ENCODE measurements at places on chromosomes 13 and 19. TPM values are rescaled to one million over a fixed set of nuclear protein-coding genes. Genes with fewer than 3 reads are reported as not detected.
A peak's percentile ranks its signal among the peaks of the same experiment; 100 is the strongest.

Gene ZIM2
- not detected for total RNA-seq

Gene NAPSA
- total RNA-seq: 0.12 TPM

Gene LRRC63
- total RNA-seq: not detected

Gene ZNF135
- total RNA-seq: 1.8 TPM

GRCh38 chr13:42575938-42576337 is 2.0 kb downstream of the TNFSF11 start:
- DNase-seq: no peak

DNA sequence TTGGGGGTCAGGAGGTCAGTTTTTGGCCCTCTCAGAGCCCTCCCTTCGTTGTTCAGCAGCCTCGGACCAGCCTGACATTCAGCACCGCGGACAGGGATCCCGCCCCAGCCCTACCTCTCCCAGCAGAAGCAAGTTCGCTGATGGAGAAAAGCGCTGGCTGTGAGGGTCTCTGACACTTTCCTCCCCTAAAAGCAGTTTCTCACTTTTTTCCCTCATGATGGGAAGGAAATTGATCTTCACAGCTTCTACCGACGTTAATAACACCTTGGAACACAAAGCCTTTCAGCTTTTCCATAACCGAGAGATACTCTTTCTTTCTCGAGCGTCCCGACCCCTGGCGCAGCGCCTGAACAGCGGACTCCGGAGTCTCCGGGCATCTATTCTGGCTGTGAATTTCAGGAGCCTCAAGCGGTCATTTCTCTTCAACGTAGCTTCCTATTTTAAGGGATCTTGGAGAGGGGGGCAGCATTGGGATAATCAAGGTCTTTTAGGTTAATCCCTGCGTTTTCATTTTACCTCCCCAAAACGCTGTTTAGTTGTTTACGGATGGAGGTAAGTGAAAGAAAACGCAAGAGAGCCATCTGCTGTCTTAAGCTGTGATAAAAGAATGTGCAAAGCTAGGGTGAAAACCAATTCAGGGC is 467.2 kb downstream of the ITGBL1 start:
- DNase-seq: peak; percentile 17

- no peak for DNase-seq
Observed at GRCh38 chr13:97660594-97661260, 226.8 kb downstream of the RAP2A start.

DNA sequence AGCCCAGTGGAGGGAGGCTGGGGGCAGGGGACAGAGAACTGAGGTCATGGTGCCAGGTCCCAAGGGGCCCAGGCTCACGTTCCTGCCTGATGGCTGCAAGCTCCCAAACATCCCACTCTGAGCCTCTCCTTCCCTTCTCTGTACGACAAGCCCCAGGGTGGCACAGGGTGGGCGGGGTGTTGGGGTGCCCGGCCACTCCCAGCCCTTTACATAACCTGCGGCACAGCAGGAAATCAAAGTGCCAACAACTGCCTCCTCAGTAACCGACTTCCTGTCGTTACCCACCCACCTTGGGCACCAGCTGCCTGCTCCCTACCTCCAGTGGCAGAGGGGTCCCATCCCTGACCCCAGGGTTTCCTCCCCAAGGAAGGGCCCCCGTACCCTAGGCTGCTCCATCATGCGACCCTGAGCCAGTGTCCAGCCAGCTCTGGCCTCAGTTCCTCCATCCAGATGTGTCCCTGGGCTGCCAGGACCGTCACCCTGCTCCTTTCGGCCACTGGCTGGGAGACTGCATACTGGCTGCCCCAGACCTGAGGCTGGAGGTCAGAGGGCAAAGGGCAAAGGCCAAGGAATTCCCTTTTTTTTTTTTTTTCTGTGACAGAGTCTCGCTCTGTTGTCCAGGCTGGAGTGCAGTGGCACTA is 27.7 kb upstream of the NFIC start:
- DNase-seq: no peak

- peak; percentile 48 for DNase-seq
Observed at GRCh38 chr19:30227661-30228112, 144.5 kb upstream of the ZNF536 start.

DNA sequence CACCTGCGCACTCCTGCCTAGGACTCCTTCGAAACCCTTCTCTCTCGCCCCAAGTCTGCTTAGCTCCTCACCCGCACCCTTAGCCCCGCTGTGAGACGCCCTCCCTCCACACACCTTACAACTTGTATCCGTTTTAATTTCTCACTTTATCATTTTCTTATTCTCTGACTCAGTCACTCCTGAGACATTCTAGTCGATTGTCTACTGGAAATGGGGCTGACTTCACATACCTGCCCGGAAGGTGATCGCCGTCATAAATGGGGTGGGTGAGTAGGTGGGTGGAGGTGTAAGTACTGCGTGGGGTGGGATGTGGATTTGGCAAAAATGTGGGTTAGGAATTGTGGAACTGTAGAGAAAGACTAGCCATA is 714 bp downstream of the NDFIP2 start:
- peak; percentile 26 for DNase-seq

GRCh38 chr13:30971575-30971974 is 39.1 kb downstream of the TEX26 start:
- DNase-seq: peak; percentile 24

DNA sequence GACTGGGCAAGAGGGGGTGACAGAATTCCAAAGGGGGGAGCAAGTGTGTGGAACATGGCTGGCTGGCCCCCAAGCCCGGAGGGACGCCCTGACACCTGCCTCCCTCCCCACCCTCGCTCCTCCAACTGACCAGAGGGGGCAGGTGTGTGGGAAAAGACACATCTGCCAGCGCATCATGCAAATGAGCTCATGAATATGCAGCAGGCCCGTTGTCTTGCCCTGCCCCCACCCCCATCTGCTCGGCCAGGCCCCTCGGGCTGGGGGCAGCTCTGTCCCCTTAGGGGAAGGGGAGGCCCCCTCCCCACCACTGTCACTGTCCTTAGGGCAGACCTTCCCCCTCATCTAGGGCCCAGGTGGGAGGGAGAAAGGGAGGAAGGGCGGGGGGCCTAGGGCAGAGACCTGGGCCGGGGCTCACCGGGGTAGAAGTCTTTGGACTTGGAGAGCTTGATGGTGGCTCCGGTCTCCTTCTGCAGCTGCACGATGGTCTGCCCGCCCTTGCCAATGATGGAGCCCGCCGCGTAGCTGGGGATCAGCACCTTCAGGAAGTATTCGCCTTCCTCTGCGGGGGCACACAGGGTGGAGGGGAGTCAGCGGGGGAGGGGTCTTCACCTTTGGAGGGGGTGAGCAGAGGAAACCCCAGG is 12.9 kb downstream of the NOVA2 start:
- DNase-seq: no peak

DNA sequence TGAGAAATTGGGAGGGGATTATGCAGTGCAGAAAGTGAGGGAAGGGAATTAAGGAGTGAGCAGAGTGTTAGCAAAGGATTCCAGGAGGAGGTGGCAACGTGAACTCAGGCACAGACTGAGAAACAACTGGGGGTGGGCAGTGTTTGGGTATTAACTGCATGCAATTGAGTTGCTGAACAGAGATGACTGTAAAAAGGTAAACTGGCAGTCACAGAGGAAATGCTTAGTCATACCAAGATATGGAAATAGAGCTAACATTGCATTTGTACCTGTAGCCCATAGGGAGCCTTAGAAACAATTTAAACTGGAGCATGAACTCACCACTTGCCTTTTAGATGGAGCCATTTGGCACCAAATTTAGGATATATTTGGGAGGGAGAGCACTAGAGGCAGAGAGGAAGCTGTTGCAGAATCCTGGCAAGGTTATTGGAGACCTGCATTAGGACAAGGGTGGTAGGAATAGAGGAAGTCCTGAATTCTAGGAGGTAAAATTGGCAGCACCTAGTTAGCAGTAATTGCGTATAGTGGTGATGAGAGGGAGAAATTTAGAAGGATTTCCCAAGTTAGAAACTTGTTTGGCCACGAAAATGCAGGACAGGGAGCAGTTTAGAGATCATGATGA is 100.6 kb upstream of the FRY start:
- peak; percentile 55 for DNase-seq

- no peak for DNase-seq
Observed at GRCh38 chr19:57282011-57282643, 1.8 kb downstream of the ZNF460 start.

GRCh38 chr13:111955412-111956065 is 111.4 kb upstream of the SOX1 start:
- no peak for DNase-seq

Data from M059J (cell line).